Kidney capillary endothelial cell (primary cell): ENCODE measurements at places on chromosomes 6 and 20.

- DNase-seq, result no peak
Observed at GRCh38 chr6:25061289-25061936, 125.7 kb upstream of the RIPOR2 start.

- no peak for DNase-seq
Observed at GRCh38 chr20:36644032-36644705, 1.8 kb downstream of the SLA2 start.

- DNase-seq, result peak; percentile 33
Observed at GRCh38 chr6:124963416-124963785, 1.2 kb downstream of the RNF217 start.

GRCh38 chr20:40438161-40438830, 250.7 kb downstream of the MAFB start:
- no peak for DNase-seq

GRCh38 chr6:38567436-38567835, 72.3 kb downstream of the BTBD9 start:
- DNase-seq, result no peak

DNA sequence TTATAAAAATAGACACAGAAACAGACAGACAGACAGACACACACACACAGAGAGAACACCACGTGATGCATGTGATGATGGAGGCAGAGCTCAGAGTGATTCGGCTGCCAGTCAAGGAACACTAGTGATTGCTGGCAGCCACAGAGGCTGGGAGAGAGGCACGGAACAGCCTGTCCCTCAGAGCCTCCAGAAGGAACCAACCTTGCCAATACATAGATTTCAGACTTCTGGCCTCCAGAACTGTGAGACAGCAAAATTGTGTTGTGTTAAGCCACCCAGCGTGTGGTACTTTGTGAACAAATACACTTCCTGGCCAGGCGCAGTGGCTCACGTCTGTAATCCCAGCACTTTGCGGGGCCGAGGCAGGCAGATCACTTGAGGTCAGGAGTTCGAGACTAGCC, 9.5 kb upstream of the PARD6B start:
- DNase-seq, result no peak

DNA sequence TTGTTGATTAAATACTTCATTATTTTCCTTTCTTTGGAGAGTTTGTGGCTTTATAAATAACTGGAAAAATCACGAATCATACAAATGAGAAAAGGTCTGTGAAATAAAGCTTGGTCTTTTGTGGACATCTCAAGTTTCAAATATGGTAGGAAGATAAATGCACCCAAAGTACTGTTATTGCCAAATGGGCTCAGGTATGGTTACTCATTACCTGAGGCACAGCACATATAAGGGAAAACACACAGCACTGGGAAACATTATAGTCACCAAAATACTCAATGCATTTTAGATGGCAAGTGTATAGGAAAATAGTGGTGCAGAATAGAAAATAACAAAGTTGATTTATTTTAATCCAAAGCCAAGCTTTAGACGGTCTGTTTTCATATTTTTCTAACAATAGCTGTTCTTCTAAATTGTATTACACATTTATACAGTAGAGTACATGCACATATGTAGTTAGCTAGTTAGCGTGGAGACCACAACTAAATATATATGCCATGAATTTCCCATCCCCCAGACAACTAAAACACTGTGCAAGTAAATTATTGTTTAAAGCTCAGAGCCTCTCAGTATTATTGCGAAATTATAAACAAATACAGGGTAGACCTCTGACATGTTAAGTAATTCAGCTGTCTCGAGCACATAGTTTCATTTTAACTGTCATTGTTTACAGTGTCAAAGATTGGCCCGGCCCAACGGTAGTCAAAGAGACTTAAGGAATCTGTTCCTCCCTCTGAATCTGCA, 336.0 kb downstream of the SYNE1 start:
- DNase-seq, result no peak

DNA sequence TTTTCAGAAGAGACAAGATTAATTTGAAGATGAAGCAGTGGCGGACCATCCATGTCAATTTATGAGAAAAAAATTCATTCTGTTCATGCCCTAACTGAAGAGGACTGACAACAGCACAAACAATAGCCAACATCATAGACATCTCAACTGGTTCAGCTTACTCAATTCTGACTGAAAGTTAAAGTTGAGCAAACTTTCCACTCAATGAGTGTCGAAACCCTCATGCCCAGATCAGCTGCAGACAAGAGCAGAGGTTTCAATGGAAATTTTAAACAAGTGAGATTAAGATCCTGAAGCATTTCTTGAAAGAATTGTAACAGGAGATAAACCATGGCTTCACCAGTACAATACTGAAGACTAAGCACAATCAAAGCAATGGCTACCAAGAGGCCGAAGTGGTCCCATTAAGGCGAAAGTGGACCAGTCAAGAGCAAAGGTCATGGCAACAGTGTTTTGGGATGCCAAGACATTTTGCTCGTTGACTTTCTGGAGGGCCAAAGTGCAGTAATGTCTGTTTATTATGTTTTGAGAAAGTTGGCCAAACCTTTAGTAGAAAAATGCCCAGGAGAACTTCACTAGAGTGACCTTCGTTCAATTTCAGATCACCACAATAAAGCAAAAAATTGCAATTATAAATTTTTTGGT, 6.1 kb upstream of the SFT2D1 start:
- no peak for DNase-seq

DNA sequence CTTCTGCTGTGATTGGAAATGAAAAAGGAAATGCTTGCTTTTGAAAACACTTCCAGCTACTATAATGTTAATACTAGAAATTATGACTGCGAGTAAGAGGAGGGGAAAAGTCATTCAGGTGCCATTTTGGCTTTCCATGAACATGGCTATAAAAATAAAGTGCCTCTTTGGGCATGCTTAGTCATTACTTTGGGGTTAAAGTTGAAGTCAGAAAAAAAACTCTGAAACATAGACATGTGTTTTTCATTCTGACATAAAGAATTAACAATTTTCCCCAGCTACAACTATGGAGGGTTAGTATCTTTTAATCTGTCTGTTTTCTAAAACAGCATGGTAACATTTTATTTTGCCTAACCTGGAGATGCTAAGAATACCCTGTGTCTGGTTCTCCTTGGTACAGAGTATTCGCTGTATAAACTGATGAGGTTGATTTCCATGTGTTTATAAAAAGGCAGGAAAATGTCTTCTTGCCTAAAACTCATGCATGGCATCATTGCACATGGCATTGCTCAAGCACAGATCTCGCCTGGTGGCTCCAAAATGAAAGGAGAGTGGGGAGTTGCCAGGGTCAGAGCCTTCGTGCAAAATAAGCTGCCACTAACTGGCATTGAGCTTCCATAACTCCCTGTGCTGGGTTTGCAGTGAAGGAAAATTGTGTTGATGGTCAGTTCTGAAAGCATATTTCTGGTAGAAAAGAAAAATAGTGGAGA, 188.9 kb downstream of the KCNQ5 start:
- no peak for DNase-seq

GRCh38 chr6:55212156-55212555, 37.8 kb downstream of the HCRTR2 start:
- DNase-seq, result no peak

- DNase-seq, result no peak
Observed at GRCh38 chr20:52405417-52405816, 213.8 kb upstream of the ZFP64 start.

DNA sequence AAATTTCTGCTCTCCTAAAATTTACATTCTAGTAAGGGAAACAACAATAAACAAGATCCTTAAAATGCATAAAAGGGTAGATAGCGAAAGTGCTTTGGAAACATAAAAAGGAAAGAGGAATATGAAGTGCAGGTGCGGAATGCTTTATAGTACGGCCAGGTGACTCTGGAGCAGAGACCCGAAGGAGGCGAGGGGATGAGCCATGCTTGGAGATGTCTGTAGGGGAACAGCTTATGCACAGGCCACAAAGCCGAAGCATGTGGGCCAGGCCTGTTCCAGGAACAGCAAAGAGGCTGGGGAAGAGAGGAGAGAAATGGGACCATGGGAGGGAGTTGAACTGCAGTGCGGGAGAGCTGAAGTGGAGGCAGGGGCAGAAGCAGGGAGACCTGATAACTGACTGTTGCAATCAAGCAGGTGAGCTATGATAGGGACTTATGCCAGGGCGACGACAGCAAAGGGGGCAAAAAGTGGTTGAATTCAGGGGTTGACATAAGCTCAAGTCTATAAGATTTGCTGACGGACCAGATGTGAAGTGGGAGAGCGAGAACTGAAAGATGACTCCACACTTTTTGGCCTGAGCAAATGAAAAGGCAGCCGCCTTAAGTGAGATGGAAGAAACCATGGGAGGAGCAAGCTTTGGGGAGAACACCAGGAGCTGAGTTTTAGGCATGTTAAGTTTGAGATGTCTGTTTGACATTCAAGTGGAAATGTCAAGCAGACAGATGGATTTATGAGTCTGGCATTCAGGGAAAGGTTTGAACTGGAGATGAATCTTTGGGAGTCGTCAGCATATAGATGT, 83.1 kb downstream of the CNBD2 start:
- no peak for DNase-seq

DNA sequence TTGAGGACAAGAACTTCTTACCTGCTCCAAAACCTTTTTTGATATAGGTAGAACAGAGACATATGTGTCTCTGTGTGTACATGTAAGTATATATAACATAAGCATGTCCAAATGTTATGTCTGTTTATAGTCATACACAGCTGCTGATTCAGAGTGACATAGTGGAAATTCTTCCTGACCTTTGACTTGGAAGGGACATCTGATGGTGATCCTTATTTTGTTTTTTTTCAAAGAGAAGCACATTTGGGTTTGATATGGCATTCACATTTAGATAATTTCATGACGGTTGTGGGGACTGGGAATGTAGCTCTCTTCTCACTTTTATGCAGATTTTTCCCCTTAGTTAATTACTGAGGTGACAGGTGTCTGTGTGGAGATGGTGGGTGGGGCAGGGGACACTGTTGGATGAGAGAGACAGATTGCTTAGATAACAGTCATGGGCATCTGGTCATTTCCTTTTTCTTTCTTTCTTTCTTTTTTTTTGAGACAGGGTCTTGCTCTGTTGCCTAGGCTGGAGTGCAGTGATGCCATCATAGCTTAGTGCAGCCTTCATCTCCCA, 39.0 kb downstream of the FARS2 start:
- DNase-seq, result no peak

DNA sequence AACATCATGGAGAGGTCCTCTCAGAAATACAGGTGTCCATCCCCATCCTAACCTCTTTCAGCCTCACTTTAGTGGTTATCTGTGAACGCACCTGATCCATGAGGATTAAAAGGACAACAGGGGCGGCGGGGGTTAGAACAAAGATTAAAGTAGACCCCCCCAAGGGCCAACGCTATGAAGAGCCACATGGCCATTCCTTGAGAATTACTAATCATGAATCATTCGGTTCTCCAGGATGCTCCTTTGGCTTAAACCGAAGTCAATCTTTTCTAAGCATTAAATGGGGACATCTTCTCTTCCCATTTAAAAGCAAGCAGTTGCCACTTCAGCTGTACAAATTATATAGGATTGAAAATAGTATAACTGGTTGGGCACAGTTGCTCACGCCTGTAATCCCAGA, 212.4 kb downstream of the GMPR start:
- DNase-seq, result no peak

DNA sequence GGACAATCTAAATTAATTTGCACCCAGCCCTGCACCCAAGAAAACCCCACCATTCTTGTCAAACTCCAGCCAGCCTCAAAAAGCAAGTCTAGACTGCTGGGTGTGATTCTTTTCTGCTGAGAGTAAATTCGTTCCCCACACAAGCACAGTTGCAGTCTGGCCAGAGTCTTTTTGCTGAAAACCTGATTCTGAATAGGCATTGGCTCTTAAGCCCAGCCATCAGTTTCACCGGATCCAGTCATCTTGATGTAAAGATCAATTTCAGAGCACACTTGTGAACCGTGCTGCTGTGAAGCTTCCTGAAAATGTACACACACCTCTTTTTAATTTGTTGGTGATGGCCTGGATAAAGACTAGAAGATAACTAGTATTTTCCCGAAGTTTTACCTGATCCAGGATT, 159.4 kb upstream of the GGTLC1 start:
- no peak for DNase-seq

GRCh38 chr6:7825986-7826385, 84.6 kb downstream of the TXNDC5 start:
- no peak for DNase-seq

DNA sequence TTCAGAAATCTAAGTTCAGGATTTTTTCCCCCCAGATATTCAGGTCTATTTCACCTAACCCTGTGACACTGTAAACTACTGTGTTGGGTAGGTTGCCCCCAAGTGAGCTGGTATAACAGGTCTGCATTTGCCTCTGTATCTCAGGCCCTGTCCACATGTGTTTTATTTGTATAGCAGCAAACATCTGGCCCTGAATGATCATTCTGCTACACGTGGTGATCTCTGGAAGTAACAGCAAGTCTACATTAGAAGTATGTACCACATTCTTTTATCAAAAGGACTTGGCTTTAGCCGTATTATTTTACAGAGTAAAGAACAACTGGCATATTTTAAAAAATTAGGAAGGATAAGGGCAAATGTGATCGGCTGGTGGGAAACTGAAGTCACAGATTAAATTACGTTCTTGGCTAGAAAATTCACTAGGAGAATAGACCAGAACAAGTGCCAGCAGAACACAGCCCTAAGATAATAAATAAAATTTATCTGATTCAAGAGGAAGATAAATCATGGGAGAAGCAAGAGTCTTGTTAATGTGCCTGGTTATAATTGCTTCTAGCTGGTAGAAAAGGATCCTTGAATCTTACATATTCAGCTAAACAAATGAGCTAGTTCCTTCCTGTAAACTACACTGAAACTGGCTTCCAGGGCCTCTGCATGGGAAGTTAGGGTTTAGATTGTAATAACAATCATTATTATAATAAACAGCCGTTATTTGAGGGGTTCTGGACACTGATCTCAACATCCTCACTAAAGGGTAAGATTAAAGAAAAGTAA, 192.1 kb downstream of the SAMD5 start:
- no peak for DNase-seq
